ENCODE measurements at places on chromosomes 6 and 20.

DNA sequence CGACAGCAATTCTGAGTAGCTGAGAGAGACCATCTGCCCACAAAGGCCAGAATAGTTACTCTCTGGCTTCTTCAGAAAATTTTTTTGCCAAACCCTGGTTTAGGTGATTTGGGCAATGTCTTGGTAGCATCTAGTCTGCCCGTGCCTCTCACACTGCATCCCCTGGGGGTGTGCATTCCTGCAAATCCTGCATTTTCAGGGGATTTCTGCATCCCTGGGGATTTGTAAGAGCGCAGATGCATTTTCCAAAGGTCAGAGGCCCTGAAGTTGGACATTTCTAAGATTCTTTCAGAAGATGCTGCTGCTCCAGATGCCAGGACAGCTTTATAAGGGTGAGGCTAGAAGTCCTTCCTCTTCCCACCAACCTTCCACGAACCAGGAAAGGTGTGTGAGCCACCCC, 4.0 kb downstream of the CST9 start:
- DNase-seq, result no peak

GRCh38 chr6:43712579-43712978, 25.0 kb upstream of the MRPS18A start:
- no peak for DNase-seq

DNA sequence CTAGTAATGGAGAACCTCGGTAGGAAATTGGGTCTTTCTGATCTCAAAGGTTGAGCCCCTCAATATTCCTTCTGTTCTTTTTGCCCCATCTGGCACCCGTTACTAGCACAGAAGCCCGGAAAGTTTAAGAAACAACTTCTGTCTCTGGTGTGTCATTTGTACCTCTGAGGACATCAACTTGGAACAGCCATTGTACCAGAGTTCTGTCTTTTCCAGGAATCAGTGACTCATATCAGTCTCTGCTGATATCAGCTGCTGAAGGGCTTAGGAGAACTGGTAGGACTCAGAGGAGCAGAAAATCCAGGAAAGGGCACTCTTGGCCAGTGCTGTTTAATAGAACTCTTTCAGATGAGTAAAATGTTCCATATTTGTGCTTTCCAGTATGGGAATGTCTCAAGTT, 78.3 kb upstream of the CHD6 start:
- DNase-seq, result no peak

DNA sequence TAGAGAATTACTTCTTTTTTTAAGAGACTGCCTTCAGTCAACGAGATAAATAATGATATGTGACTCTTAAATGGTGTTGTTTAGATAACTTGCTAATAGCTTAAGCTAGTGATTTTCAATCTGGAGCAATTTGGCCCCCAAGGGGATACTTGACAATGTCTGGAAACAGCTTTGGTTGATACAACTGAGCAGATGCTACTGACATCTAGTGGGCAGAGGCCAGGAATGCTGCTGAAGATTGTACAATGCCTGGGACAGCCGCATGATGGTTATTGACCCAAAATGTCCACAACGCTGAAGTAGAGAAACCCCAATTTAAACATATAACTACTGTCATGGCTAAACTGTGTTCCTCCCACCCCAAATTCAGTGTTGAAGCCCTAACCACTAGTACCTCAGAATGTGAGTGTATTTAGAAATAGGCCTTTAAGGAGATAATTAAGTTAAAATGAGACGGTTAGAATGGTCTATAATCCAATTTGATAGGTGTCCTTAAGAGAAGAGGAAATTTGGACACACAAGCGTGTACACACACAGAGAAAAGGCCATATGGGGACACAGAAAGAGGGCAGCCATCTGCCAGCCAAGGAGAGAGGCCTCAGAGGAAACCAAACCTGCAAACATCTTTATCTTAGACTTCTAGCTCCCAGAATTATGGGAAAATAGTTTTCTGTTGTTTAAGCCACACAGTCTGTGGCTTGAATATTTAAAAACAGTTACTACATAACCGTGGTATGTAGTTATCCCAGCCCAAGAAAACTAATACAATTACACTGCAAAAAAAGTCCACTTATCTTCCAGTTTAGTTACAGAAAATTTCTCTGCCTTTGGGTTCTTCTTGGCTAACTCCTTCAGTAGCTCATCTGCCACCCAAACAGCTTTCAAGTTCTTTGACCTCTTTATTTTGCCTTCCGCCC, 22.2 kb downstream of the RWDD2A start:
- peak; percentile 90 for DNase-seq

DNA sequence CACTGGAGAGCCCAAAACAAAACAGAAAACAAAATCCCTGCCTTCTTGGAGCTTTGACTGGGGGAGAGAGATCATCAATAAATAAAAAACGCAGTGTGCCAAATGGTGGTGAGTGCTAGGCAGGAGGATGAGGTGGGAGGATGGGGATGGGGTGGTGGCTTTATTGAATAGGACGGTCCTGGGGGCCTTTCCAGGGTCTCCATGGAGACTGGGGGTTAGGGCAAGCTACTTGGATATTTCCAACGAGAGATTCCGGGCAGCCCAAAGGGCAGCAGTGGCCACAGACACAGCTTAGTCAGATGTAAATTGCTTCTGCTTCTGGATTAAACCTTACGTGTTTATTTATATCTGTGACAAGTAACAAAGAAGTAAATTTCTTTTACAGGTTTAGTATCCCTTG, 700.1 kb downstream of the QKI start:
- DNase-seq, result peak; percentile 59

- DNase-seq, result no peak
Observed at GRCh38 chr6:98871057-98871456, 36.7 kb downstream of the POU3F2 start.

Data from brain (organoid and tissue), 16 donors.